ENCODE measurements at places on chromosomes 2 and 18.

GRCh38 chr2:74186038-74186437, 7.4 kb upstream of the MOB1A start:
- DNase-seq: no peak

GRCh38 chr2:85151026-85151425, 17.8 kb downstream of the TCF7L1 start:
- DNase-seq: no peak

GRCh38 chr2:233936089-233936488, 18.9 kb downstream of the TRPM8 start:
- no peak for DNase-seq

GRCh38 chr2:69829256-69830044, at the start of gene GMCL1:
GMCL1 (plus strand) TSS chr2:69829660; CDS start chr2:69829893, 233 bp downstream.
- DNase-seq: peak; percentile 99

- no peak for DNase-seq
Observed at GRCh38 chr2:152054593-152054992, 44.3 kb downstream of the CACNB4 start.

GRCh38 chr2:219387306-219388120, at the start of gene DNPEP:
DNPEP (minus strand) TSS chr2:219387912; CDS start chr2:219387794, 118 bp downstream.
- peak; percentile 96 for DNase-seq
